ENCODE measurements at places on chromosomes 7 and 10. TPM values are rescaled to one million over a fixed set of nuclear protein-coding genes. Genes with fewer than 3 reads are reported as not detected.

Gene FAM204A
- total RNA-seq, result 55.3 TPM

Gene ETV1
- total RNA-seq, result 17.6 TPM

Gene GJD4
- total RNA-seq, result not detected

DNA sequence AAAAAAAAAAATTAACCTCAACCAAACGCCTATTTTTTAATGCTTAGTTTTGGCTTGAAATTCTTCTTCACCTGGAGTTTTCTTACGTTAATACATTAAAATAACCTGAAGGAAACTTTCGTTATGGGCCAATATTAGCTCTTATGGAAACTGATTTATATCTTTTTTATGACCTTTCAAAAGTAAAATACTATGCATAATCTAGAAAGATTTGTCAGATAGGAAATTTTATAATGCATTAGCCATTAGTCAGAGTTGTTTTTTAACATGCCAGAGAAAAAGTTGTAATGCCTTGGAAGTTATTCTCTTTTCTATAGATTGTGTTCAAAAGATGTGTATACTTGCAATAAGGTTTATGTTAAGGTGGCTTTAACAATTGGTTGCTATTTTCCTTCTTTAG is 34.3 kb upstream of the ARL4A start:
- H3K27ac ChIP-seq, result peak overlapping the region; percentile 77
- peak overlapping the region; percentile 54 for H3K4me3 ChIP-seq
- H3K27me3 ChIP-seq, result no peaks in the 10 kb centered on the region
- peaks cover 27% of the 10 kb centered on the region for H3K36me3 ChIP-seq

All from HFFc6 (cell line).